ENCODE measurements at places on chromosomes 1 and 21.

GRCh38 chr1:201565024-201565730 is 26.2 kb downstream of the NAV1 start:
- no peak for DNase-seq

DNA sequence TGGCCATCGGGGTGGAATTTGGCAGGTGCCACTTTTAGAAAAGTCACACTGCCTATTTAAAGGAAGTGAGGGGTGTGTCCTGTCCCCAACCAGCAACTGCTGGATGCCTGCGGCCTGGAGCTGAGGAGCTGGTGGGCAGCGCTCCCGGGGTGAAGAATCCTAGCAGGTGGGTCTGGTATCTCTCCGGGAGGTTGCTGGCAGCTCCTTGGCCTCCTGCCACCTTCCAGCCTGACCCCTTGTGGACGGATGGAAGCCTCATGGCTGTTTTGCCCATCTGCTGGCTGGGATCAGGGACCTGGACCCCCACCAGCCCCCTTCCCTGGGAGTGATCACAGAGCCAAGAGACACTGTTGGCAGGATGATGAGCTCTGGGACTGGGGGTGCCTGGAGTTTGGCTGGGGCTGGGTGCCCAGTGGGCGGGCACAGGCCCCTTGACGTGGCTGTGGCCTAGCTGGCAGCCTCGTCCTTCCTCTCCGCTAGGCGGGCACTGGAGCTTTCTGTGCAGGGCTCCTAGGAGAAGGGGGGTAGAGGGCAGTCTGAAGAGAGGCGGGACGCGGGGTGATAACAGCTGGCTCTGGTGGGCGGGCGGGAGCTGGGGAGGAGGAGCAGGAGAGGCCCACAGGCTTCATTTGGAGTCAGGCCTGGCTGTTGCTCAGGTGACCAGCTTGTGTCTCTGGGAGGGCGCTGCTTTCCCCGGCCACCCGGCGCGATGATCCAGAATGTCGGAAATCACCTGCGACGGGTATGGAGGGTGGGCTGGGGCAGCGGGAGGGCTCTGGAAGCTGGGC is at the start of gene ACOT11:
ACOT11 (plus strand) TSS at position 628 of the 788 bp plus-strand sequence; CDS start at position 710, 82 bp downstream.
- DNase-seq = no peak

DNA sequence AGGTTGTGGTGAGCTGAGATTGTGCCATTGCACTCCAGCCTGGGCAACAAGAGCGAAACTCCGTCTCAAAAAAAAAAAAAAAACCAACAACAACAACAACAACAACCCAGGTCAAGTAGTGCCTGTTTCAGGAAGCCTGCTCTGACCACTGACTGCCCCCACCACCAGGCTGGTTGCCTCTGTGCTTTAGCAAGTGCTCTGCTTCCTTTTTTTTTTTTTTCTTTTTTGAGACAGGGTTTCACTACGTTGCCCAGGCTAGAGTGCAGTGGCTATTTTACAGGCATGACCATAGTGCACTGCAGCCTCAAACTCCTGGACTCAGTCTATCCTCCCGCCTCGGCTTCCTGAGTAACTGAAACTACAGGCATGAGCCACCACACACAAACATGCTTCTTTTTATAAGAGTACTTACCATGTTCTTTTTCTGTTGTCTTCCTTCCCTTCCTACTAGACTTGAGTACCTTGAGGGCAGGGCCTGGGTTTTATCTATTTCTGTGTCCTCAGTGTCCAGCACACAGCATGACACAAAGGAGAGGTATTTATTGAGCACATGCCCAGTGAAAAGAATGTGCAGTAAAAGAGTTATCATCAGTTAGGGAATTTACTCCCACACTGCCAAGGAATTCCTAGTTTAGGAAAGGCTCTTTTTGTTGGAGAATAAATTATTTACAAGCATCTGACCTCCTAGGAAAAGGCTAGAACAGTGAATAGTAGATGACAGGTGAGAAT is 9.9 kb upstream of the COA7 start:
- no peak for DNase-seq

DNA sequence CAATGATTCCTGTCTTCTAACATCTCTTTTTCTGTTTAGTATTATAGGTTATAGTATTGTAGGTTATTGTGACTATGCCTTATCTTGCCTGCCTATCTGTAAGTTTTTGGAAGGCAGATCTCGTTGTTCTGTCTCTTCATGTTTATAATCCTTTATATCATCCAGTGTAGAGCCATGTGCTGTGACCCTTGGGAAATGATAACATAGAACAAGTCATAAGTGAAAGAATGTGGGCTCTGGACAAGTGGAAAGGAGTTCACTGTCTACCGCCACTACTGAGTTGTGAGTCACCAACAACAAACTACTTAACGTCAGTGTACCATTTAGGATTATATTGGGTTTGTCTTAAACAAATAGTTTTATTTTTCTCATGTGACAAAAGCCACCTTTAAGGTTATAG is 139.3 kb downstream of the LYPLAL1 start:
- no peak for DNase-seq

DNA sequence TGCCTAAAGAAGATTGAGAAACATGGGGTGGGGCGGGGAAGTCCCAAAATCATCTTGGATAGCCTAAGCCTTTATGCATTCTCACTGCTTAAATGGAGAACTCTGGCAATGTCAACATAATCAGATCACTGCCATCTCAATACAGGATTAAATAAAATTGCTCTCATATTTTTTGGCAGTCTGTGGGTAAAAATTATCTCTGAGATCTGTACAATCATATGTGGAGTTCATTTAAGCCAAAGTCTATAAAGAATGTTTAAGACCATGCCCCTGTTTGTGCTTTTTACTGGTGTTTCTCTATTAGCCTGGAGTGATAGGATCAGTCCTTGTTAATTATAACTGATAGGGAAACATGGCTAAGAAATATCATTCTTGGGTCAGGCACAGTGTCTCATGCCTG is 136.3 kb downstream of the GPR52 start:
- DNase-seq = no peak

DNA sequence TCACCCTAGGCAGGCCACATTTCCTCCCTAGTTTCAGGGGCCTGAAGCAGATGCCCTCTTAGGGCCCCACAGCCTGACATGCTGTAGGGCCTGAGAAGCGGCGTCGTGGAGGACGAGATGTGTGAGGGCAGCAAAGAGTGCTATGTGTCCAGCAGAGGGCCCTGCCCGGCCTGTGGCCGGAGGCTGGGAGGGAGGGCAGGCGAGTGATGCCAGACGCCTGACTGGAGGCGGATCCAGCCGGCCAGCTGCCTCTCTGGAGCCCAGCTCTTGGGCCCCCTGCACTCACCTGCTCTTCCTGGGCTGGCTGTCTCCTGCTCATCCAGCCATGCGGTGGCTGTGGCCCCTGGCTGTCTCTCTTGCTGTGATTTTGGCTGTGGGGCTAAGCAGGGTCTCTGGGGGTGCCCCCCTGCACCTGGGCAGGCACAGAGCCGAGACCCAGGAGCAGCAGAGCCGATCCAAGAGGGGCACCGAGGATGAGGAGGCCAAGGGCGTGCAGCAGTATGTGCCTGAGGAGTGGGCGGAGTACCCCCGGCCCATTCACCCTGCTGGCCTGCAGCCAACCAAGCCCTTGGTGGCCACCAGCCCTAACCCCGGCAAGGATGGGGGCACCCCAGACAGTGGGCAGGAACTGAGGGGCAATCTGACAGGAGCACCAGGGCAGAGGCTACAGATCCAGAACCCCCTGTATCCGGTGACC is at the start of gene GPR37L1:
GPR37L1 (plus strand) TSS at position 279 of the 697 bp plus-strand sequence; CDS start at position 326, 47 bp downstream.
- DNase-seq = no peak

GRCh38 chr1:208935517-208936187 is 647.9 kb upstream of the CAMK1G start:
- DNase-seq = no peak

DNA sequence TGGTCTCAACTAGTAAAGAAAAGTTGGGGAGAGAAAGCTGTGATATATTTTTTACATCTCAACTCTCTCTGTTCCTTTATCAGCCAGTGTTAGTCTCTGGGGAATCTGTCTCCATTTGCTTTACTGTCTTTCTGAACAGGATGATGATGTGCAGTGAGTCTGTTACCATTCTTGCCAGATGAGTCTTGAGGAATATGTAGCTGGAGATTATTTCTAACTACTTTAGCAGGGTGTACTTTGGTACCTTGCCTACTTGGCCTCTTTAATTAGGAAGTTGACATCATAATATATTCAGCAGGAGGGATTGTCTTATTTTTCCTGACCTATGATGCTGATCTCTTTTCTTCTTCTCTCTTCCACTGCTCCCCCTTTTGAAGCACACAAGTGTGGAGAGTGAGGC is 15.7 kb upstream of the HAX1 start:
- DNase-seq = no peak

DNA sequence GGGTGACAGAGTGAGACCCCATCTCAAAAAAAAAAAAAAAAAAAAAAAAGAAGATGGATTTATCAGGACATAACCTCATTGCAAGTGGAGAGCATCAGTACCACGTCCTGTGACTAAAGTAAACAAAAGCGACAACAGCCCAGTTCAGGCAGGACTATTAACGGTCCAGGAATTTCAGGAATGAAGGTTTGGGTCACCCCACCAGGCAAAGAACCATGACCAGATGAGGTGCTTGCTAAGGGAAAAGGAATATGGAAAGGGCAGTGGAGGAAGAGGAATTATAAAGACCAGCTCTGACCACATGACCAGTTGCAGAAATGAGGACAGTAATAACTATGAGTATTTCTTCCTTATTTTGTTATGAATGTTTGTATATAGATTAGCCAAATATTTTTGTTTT is 35.4 kb upstream of the EIF4G3 start:
- DNase-seq = no peak

DNA sequence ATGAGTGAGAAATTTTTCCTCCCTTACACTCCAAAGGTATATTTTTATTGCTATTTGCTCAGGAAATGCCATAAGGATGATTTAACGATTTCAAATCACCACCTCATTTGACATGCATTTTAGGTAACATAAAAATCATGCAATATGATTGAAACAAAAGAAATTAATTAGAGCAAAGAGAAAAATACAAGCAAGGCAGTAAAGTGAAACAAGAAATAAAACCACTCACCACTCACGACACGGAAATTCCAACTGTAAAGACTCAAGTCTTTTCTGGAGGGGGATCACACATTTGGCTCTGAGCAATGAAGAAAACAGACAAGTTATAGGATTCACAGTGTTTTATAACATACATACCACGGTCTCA is 86.8 kb upstream of the ARHGAP29 start:
- no peak for DNase-seq

GRCh38 chr21:33825915-33826314 is 89.7 kb downstream of the ATP5PO start:
- DNase-seq = no peak

DNA sequence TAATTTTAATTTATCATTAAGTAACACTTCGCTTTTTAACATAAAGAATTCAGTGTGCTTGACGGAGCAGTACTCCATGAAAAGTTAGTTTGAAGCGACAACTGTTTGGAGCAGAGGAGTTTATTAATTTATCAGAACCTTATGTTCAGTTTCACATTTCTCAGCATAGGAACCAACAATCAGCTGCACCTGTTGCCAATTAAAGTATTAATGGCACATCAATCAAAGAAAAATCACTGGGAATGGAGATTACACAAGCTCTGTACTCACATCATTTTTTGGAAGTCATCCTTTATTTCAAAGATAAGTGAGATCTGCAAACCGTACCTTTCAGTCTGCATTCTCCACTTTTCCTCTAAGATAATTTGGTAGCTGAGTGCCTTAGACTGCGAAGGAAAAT is 344.6 kb downstream of the LMO4 start:
- no peak for DNase-seq

DNA sequence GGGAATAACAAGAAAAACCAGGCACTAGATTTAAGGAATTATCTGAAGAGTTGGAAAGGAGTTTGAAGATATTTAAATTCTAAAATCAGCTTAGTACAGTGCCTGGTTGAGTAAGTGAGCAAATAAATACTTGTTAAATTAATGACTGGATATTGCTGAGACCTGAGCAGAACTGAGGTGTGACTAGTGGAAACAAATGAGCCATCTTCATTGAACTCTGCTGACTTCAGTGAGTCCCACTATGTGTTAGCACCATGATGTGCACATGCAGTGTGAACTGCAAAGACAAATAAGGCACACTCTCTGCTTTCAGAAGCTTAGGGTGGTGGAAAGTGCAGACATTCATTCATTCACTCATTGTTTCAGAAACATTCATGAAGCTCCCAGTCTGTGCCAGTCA is 48.7 kb downstream of the ELAPOR1 start:
- no peak for DNase-seq

- DNase-seq = no peak
Observed at GRCh38 chr1:248823517-248824001, 2.2 kb downstream of the SH3BP5L start.

DNA sequence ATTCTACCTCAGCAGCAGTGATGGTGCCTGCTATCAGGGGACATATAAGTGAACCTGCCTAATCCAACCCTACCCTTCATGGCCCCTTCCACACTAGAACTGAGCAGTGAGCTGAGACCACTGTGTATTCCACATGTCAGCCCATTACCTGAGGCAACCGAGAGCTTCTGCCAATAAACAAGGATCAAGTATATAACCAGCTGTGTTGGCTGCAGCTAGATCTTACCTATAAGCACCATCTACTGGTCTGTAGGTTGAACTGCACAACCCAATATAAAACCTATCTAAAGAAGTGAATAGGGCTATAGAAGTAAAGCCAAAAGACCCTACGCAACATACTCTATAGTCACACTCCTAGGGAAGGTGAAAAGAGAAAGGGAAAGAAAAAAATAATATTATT is 376.9 kb downstream of the HHIPL2 start:
- DNase-seq = no peak

DNA sequence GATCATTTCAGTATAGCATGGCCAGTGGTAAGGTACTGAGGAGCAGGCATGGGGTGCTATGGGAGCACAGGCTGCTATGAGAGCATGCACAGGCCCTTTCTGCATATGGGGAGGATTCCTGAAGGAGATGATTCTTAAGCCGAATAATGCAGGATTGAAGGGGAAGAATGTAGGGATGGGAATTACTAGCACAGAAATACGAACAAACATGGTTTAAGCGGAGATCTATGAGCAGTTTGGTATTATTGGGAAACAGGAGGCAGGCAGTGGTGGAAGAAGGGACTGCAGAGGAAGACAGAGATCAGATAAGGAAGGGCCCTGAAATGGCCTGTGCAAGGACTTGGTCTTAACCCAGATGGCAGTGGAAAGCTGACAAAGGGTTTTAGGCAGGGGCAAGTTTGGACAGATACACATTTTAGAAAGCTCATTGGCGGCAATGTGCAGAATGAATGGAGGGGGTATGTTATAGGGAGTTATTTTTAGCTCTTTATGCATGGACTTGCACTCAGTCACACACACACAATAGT is 1.7 kb downstream of the OSCP1 start:
- DNase-seq = no peak

DNA sequence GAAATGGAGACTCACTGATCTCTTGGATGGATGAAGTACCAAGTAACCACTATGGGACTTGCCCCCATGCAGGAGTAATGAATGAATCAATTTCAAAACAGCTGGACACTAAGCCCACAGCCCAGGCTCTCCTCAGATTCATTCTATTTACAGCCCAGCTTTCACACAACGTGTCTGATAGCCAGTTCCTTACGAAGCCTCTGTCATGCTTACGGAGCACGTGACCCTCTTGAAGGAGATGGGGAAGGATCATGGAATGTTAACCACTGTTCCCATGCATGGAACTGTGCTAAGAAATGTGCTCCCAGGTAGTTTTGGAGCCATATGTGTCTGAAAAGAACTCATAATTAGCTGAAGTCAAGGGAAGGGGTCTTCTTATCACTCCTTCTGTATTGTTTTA is 124.1 kb downstream of the KIF26B start:
- no peak for DNase-seq

All from activated effector memory CD4-positive, alpha-beta T cell treated with Interleukin-2 at 50 U/mL for 16 hours (primary cell).